NCI-H82 (cell line): ENCODE measurements at places on chromosomes 7 and 10.

GRCh38 chr10:122132331-122132755 lies 138.8 kb upstream of the BTBD16 start:
- DNase-seq: no peak

DNA sequence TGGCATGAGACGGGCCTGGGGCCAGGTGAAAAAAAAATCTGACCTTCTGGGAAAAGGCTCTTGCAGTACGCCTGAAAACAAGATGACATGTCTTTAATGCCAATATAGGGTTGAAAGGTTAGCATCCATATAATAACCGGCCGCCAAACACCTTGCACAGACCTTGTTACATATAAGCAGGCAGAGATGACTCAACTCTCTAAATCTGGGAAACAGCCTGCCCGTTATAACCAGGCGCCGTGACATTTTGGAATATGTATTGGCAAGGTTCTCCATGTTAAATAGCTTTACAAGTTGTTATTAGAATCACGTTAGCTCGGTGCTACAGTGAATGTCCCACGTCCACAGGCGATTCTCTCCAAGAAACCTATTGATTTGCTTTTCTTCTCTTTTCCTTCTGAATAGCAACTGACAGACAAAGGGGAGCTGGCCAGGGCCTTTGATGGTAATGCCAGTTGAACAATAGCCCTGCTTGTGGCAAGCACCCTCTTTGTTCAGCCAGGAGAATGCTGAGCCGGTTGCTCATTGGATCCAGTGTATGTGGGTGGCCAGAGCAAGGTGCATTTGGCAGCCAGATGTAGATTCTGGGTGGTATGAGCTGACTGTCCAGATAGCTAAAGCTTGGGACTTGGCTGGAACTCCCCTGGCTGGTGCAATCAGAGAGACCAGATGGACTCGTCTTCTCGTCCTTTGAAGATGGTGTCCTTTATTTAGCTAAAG lies 80.1 kb upstream of the AUTS2 start:
- DNase-seq: no peak

GRCh38 chr7:156609010-156609877 lies 31.3 kb upstream of the RNF32 start:
- no peak for DNase-seq

GRCh38 chr10:92038949-92039348 lies 115.4 kb downstream of the BTAF1 start:
- no peak for DNase-seq

GRCh38 chr7:17814058-17814457 lies 126.2 kb downstream of the SNX13 start:
- DNase-seq: no peak

DNA sequence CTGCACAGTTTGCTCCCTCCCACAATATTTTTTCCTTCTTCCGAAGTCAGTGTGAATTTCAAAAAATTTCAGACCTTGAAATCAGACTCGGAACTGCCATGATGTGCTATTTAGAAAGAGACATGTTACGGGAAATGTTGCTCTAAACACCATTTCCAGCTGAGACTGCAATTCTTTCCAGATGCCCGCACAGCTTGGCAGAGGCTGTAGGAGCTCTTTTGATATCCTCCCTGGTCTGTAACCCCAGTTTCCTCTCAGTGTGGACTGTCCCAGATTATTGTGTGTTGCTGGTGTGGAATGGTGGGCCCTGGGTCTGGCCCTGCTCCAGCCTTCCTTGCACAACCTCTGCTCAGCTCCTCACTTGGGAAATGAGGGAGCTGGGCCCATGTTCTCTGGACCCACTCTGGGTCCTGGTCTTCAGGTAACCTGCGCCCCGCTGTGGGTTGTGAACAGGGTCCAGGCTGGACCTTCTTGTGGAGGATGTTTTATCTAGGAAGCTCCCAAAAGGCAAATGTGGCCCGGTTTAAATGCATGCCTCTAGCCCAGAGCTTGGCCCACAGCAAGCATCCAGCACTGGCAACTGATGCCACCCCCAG lies 172.8 kb upstream of the CXCL12 start:
- no peak for DNase-seq

GRCh38 chr7:28160551-28160991 lies 20.0 kb downstream of the JAZF1 start:
- DNase-seq: no peak

DNA sequence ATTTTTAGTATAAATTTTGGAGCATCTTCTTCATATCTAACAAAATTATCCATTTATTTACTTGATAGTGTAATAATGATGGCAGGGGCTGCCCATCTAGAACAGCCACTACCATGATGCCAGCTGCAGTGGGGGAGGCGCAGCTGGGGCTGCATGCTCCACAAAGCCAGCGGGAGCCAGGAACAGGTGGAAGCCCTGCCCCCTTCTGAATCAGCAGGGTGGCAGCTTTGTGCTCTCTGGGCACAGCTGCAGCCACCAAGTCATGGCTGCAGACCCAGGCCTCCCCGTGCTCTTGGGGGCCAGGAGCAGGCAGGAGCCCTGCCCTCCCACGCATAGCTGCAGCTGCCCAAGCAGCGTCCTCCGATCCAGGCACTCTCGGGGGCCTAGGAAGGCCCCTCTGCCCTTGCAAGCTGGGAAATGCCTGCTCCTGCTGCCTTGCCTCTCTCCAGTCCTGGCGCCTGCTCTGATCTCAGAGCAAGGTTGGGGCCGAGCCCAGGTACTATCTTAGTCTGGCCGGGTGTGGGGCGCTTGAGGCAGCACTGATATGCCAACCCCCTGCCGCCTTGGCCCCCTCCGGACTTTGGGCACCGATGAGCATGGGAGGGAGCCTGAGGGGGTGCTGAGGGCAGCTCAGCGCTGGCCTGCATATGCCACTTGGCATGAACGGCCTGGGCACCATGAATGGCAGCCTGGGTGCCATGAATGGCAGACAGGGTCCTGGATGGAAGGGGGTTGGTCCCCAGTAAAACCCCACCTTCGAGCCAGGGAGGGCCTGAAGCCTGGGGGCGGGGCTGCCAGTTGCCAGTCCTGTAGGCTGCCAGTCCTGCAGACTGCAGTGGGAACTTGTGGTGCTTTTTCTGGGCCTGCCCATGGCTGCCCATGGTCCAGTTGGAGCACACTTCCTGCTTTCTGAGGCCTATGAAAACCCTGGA lies 1110.8 kb upstream of the POT1 start:
- peak; percentile 3 for DNase-seq

GRCh38 chr10:55287346-55287745 lies 486.3 kb upstream of the PCDH15 start:
- DNase-seq: no peak

- DNase-seq: no peak
Observed at GRCh38 chr7:10268034-10268433, 705.6 kb upstream of the PHF14 start.

- DNase-seq: no peak
Observed at GRCh38 chr10:133196936-133197758, 32.9 kb upstream of the UTF1 start.

GRCh38 chr10:48439581-48440041 lies 133.1 kb downstream of the MAPK8 start:
- no peak for DNase-seq

DNA sequence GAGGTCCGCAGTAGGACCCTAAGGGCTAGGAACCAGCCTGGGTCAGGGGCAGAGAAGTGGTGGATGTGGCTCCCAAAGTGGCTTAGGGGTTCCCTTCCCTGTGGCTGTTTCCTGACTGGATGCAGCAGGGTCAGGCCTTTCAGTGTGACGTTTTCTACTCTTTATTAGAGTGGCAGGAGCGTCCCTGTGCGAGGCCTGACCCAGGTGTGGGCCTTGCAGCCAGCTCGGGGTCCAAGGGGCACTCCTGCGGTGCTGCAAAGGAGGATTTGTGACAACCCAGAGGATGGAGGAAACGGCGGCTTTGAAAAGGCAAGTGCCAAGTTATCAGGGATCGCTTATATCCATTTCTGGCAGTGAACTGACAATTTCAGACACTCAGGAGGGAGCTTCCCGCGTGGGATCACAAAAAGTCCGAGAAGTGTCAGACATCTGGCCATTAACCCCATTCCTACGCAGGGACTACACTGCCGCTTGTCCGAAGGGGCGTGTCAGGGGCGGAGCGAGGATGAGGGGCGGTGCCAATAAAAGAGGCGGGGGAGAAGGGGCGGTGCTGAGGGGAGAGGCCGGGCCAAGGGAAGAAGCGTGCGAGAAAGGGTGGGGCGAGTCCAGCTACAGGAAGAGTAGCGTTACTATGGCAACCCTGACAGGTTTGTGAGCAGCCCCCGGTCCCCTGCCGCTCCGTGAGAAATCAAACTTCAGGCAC lies 98.8 kb upstream of the ZNF722 start:
- DNase-seq: peak; percentile 81

DNA sequence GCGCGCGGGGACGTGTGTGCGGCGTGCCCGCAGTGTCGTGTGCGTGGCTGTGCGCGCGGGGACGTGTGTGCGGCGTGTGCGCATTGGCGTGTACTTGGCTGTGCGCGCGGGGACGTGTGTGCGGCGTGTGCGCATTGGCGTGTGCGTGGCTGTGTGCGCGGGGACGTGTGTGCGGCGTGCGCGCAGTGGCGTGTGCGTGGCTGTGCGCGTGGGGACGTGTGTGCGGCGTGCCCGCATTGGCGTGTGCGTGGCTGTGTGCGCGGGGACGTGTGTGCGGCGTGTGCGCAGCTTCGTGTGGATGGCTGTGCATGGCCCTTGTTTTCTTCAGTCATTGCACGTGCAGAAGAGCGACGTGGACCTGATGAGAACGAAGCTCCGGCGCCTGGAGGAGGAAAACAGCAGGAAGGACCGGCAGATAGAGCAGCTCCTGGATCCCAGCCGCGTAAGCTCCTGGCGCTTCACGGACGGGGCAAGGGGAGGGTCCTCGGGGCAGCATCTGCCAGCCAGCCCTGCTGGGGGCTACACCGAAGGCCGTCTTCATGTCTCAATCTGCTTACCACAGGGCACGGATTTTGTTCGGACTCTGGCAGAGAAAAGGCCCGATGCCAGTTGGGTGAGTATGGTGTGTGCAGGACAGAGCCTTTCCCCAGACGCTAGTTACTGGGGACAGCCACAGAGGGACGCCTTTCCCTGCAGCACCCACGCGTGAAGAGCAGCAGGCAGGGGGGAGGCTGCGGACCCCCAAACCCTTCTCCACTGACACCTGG lies 19.3 kb downstream of the IQCE start:
- no peak for DNase-seq

DNA sequence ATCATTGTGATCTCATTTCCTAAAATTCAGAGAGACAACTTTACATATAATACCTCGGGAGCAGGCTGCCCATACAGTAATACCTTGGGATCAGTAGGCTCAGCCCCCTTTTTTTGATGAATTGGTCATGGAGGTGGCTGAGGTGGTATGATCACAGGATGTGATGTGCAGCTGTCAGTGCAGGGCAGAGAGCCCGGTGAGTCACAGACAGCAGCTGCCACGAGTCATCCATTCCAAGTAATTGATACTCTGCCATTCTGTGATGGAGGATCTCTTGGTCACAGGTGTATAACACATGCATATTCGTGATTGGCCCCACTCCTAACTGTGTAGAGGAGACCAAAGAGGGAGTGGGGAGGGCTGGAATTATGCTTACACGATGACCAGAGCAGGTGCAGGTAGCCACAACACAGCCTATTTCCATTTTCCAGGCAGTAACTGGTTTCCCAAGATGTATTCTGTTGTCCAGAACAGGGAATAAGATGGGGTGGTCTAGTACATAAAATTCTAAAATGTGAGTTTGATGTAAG lies 14.1 kb downstream of the NRCAM start:
- DNase-seq: peak; percentile 40

DNA sequence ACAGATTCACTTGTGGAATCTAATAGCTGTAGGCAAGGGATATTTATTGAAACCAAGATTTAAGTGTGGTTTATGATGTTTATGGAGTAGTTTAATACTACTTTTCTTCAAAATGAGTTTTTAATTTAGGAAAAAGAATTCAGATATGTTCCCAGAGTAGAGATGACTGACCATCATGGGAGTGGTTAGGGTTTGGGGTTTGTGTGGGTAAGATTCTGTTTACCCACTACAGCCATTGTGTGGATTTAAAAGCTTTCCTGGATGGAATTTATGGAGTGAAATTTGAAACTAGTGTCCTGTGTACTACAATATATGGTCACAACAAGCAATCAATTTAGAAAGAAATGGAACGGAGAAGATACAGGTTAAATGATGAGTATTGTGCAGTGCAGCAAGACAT lies 453.5 kb downstream of the AUTS2 start:
- DNase-seq: no peak

GRCh38 chr7:128831178-128831993 lies 1.2 kb downstream of the FLNC start:
- peak; percentile 96 for DNase-seq

GRCh38 chr10:98587156-98587837 lies 140.6 kb upstream of the HPS1 start:
- no peak for DNase-seq
